ENCODE measurements at places on chromosomes 6 and 20.

GRCh38 chr6:148548065-148548748 lies 198.6 kb upstream of the UST start:
- DNase-seq, result no peak

DNA sequence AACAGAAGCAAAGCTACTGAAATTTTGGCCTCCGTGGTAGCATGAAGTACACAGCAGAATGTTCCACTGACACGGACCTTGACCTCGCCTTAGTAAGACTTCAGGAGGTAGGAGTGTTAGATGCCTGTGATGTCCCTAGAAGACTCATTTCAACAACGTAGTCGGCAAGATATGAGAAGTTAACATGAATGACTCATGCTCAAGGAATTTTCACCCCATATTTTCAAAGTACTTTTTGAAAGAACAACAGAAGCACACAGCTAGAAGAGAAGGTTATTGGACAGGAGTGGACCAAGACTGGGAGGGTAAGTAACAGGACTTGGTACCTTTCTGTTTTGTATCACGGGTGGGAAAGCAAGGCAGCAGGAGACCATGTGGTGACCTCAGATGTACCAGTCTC lies 78.0 kb downstream of the DZANK1 start:
- no peak for DNase-seq

GRCh38 chr6:164322533-164322932 lies 908.0 kb downstream of the QKI start:
- no peak for DNase-seq

DNA sequence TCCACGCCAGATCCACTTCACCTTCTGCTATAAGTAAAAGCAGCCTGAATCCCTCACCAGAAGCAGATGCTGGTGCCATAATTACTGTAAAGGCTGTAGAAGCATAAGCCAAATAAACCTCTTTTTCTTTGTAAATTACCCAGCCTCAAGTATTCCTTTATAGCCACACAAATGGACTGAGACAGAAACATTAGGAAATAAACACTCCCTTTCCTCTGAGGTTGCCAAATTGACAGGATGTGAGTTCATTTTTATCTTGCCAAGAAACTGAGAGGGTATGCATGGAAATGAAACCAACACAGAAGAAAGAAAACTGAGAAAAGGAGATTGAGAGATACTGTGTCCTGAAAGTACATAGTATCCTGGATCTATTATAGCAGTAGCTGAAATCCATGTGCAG lies 481.2 kb downstream of the HAO1 start:
- DNase-seq, result no peak

DNA sequence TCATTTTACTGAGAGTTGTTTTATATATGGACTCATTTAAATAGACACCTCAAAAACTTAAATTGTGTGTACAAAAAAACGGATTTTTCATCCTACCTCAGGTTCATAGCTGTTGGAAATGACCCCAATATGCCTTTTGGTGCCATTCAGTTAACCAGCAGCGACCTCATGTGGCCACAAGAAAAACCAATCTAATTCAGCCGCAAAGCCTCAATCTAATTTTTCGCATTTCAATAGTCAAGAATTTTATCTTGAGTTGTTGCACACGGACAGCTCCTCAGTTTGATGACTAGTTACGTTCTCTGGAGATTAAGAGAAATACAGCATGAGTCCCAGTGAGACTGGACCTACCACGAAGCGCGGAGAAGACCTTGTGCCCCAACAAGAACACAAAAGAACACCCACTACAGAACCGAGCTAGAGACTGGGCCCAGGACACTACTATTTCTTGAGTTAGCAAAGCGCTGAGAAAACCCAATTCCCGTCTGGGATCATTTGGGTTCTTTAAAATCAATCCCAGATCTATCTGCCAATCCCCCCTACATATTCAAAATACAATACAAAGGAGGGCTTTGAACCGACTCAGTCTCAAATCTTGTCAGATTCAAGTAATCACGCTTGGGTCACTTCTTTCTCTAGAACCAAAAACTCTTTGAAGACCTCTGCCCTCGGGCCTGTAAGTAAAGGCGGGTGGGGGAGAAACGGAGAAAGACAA lies 1.1 kb downstream of the TCP11 start:
- DNase-seq, result peak; percentile 66

DNA sequence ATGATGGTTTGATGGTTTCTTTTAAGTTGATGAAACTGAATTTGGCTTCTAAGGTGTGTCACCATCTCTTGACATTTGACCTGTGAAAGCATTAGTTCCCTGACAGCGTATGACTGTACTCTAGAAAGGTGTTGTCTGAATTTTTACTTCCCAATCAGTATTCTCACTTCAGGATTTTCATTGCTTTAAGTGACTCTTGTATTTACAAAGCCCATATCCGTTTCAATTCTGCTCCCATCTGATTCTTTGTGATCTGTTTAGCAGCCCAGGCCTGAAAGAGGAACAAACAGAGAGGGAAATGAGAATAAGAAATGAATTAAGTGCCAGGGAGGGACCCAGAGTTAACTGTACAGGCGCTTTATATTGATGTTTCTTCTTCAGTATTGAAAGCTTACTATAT lies 73.7 kb downstream of the FARS2 start:
- DNase-seq, result no peak

DNA sequence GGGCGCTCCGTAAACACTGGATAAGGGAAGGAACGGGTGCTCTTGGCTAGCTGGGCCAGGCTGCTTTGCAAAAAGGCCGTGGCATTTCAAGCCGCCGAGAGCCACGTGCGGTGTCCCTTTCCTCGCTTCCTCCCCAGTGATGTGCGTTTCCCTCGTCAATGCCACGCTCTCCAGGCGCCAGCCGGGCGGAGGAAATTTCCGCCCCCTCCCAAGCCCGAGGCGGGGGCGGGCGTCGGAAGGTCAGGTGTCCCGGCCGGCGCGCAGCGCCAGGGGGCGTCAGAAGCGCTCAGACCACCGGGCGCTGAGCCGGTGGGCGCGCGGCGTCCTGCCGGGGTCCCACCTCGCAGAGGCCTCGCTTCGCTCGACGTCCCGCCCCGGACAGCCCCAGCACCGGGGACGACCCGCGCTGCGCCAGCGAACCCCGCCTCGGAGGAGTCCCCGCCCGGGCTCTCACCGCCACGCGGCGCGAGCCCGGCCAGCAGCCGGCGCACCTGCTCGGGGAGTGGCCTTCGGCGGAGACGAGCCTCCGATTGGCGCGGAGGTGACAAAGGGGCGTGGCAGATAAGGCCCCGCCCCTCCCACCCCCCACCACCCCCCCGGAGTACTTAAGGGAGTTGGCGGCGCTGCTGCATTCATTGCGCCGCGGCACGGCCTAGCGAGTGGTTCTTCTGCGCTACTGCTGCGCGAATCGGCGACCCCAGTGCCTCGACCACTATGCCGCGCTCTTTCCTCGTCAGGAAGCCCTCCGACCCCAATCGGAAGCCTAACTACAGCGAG lies at the start of gene SNAI1:
SNAI1 (plus strand) TSS at position 635 of the 777 bp plus-strand sequence; CDS start at position 715, 80 bp downstream.
- peak; percentile 98 for DNase-seq

GRCh38 chr6:163764565-163764964 lies 350.0 kb downstream of the QKI start:
- no peak for DNase-seq

DNA sequence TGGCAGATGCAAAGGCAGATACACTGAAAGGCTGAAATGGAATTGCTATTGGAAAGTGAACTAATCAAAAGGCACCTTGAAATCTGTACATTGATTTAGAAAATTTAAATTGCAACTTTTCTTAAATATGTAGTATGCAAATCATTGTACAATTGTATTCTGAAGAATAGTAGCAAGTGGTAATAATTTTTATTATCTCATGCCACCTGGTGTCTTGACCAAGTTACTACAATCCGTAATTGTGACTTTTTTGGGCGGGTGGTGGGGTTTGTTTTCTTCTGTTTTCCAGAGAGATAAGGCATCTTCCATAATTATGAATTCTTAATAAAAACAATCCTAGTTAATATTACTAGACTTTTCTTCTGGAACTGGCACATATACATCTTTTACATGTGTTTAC lies 12.5 kb upstream of the BCKDHB start:
- DNase-seq, result peak; percentile 33

GRCh38 chr6:159168536-159169192 lies 536 bp upstream of the FNDC1 start:
- DNase-seq, result peak; percentile 87

DNA sequence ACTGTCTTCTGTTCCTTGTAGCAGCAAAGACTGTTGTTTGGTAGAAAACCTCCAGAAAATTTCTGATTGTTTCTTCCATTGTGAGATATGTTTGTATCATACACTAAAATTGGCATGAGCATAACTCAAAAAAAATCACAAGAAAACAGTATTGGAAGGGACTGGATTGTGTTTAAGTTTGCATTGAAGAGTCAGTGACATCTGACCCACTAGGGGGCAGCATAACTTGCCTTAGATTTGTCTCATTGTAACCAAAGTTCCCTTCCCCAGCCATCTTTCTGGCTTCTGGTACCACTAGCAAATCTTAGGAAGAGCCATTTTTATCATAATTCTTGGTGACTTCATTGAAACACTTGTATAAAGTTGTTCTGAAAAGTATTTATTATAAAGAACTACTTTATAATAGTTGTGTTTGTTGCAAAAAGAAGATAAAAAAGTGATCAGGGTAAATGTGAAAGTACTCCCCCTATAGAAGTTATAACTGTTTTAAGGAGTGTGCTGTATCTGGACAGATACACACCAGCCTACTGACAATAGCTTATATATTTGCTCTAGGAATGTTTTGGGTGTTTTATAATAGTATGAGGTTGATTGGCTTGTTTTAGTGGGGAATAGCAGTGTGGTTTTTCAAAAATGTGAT lies 7.7 kb downstream of the CSTF1 start:
- DNase-seq, result peak; percentile 52

DNA sequence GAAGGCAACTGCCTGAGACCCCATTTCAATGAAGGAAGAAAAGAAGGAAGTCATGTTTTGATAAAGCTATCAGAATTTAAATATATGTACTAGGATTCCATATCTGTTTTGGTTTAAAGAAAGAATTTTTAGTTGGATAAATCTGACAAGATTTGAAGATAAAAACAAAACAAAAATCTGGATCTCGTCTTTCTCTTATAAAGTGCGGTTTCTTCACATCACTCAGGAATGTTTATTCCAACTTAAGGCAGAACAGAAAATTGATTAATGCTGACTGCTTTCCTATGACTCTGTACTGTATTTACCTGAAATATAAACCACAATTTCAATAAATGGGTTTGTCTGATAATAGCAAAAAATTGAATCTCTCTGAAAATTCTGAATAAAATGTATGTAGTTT lies 439.7 kb downstream of the RFPL4B start:
- DNase-seq, result no peak

GRCh38 chr6:154648188-154648887 lies 84.9 kb upstream of the SCAF8 start:
- DNase-seq, result no peak

DNA sequence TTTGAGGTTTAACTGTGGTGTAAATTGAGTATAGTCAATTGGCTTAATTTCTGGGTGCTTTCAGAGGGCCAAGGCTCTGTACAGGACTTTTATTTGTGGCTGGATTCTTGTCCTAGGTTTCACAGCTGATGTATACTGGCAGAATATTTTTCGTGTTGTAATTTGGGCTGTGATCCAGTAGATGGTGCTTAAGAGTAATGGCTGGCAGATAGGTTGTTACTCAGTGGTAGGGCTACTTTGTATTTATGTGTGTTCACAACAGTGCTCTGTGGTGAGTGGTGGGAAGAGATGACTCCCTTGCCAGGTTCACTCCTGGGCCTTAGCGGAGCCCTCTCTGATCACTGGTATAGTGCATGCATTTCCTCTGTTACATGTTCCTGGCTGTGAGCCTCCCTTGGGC lies 34.5 kb upstream of the FERMT1 start:
- no peak for DNase-seq

DNA sequence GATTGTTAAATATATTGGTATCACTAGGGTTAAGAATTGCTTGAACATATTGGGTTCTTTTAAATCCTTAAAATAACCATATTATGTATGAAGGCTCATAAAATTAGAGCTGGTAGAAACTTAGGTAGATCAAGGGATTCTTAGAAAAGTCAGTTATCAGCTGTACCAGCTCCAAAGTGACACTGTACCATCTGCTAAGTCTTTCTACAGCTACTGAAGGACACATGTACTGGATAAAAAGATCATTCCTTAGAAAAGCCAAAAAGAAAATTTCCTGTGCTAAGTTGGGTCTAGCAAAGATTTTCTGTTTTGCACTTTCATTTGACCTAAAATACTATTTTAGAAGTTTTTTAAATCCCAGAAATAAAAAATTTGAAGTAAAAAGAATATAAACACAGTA lies 130.4 kb downstream of the CD164 start:
- DNase-seq, result no peak

GRCh38 chr6:169959136-169960002 lies 207.9 kb downstream of the ERMARD start:
- no peak for DNase-seq

DNA sequence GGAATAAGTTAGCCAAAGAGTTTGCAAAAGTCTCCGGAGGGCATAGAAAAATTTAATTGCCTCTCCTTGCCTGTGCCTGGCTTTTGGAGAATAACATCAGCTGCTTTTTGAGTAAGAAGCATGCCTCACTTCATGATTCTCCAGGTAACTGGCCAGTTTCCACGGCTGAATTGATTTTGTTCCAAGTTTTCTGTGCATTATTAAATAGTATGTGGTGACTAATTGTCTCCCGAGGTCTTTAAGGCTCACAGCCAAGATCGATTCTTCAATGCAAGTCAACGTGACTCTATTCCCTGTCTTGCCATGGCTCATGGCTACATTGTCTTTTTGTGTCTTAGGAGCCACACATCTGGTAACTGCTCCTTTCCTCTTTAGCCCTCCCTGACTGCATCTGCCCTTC lies 54.2 kb downstream of the CNR1 start:
- no peak for DNase-seq

DNA sequence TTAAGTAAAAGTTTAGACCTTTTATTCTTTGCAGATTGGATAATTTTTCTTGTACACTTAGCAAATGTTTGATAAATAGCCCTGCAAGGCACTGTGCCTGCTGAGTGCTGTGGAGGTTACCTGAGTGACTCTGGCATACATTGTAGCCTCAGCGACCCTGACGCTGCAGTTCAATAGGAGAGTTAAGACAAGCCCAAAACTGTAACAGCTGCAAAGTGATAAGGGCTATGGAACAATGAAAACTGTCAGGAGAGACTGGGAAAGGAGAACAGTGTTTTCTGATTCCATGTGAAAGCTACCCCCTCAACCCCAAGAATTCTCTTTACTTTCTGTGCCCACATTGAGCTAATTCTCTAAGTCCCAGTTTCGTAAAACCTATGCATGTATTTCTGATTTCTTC lies 22.2 kb downstream of the HIVEP1 start:
- no peak for DNase-seq

DNA sequence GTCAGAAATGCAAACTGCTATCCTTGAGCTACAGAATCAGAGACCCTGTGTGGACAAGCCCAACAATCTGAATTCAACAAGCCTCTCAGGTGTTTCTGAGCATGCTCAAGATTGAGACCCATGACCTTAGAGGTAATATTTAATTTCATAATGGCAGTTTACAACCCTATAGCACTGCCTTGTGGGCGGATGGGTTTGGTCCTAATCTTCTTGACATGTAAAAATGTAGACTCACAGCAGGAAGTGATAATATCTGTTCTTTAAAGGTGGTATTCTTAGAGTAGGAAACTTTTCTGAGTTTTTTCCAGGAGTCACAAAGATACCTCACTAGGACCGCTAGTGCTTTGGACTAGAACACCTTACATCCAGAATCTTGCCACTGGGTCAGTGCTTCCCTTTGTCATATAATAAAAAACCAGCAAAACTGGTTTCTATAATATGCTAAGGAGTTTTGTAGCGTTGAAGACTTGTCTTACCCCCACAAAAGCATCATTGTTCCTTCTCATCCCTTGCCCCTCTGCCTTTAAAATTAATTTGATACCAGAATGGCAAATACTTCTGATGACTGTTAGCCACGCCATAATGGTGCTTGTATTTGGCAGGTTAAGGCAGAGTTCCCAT lies 52.6 kb downstream of the E2F3 start:
- no peak for DNase-seq
